ENCODE measurements at places on chromosomes 12 and 14.
A peak's percentile ranks its signal among the peaks of the same experiment; 100 is the strongest.

DNA sequence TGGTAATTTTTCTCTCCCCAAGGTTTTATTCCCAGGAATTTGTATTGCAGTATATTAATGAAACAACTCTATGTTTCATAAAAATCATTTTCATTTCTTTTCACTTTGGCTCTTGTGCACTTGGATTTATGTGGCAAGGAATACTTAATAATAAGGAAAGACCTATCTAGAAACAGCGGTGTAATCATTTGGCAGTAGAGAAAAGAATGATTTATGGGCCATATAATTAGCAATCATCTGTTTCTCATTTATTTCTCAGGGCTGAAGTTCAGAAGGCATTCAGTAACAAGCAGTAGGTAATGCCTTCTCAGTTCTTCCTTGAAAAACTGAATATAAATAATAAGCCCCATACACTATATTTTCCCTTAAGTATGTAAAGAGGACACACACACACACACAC, 172.6 kb downstream of the ANO4 start:
- H3K4me3 ChIP-seq = no peak overlapping the region
- H3K36me3 ChIP-seq = no peaks in the 10 kb centered on the region
- no peaks in the 10 kb centered on the region for H3K4me1 ChIP-seq
- DNase-seq = no peak
- H3K27me3 ChIP-seq = no peaks in the 10 kb centered on the region

- DNase-seq = no peak
- H3K4me3 ChIP-seq = no peak overlapping the region
- H3K4me1 ChIP-seq = no peaks in the 10 kb centered on the region
- H3K27me3 ChIP-seq = no peaks in the 10 kb centered on the region
- no peak overlapping the region for H3K27ac ChIP-seq
Measured at GRCh38 chr12:68356060-68356695, 24.0 kb upstream of the MDM1 start.

DNA sequence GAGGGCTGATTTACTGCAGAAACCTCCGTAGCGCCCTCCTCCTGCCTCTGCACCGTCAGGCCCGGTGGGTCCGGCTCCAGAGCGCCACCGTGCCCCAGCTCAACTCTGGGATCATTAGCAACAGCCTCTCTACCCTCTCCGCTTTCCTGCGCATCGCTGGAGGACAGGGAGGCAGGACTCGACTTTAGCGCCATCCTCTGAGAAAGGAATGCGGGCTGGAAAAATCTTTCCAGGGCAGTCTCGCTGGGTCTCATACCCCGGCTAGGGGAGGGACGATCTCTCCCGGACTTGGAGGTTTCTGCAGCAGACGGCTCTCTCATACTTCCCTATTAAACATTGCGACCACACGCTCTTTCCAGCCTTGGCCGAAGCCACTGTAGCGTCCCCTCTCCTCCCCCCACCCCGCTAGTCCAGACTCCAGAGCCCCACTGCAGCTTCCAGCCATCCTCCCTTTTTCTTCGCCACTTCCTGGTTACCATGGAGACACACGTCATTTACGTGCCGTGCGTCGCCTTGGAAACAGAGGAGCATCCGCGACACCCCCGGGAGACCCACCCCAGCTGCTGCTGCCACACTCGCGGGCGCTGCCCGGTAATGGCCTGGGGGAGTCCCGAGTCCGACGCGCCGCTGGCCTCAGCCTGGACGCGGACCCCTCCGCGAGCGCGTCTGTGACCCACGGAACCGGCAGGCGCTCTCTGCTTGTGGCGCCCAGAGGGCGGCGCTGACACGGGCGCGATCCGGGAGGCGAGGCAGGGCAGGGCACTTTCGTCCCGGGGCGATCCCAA, at the start of gene CCDC184:
CCDC184 (plus strand) TSS at position 554 of the 785 bp plus-strand sequence. CDS start 479 bp downstream, outside the sequence.
- no peaks in the 10 kb centered on the region for H3K36me3 ChIP-seq
- H3K27me3 ChIP-seq = peaks cover 48% of the 10 kb centered on the region
- no peaks in the 10 kb centered on the region for H3K4me1 ChIP-seq
- no peak for DNase-seq

- no peak overlapping the region for H3K27ac ChIP-seq
- H3K36me3 ChIP-seq = no peaks in the 10 kb centered on the region
- H3K27me3 ChIP-seq = peaks cover 3% of the 10 kb centered on the region
- H3K4me3 ChIP-seq = peak overlapping the region; percentile 27
- no peaks in the 10 kb centered on the region for H3K4me1 ChIP-seq
Measured at GRCh38 chr14:76267322-76268046, 108.5 kb upstream of the ESRRB start.

DNA sequence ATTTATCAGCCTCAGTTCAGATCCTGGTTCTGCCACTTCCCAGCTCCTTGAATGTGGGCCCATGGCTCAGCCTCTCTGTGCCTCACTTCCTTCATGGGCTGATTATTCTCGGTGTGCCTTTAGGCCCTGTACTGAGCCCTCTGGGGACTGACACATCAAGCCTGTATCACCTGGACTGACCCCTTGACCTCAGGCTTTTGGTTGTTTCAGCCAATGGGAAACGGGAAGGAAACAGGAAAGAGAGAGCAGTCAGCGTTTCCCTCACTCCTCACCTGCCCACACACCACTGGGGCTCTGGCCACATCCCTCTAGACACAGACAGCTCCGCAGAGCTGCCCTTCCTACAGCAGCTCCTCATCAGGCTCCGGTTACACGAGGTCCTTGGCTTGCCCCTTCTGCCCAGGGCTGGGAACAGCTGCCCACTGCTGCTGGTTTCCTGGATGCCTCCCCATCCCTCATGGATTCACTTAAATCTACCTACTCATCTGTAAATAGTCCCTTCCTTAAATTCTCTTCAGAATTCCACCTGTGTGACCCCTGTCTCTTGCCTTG, 37.0 kb upstream of the ITPR2 start:
- no peak for DNase-seq
- H3K4me1 ChIP-seq = peaks cover 5% of the 10 kb centered on the region
- H3K27ac ChIP-seq = peak overlapping the region; percentile 29
- no peak overlapping the region for H3K4me3 ChIP-seq
- H3K36me3 ChIP-seq = no peaks in the 10 kb centered on the region

- no peaks in the 10 kb centered on the region for H3K4me1 ChIP-seq
- H3K27me3 ChIP-seq = peaks cover 34% of the 10 kb centered on the region
- no peak overlapping the region for H3K27ac ChIP-seq
- H3K4me3 ChIP-seq = no peak overlapping the region
- DNase-seq = no peak
- no peaks in the 10 kb centered on the region for H3K36me3 ChIP-seq
Measured at GRCh38 chr14:47392326-47392725, 283.1 kb downstream of the MDGA2 start.

- H3K27ac ChIP-seq = no peak overlapping the region
- H3K36me3 ChIP-seq = no peaks in the 10 kb centered on the region
- H3K4me1 ChIP-seq = peaks cover 8% of the 10 kb centered on the region
- H3K4me3 ChIP-seq = no peak overlapping the region
- DNase-seq = no peak
Measured at GRCh38 chr12:13189264-13189663, 7.3 kb upstream of the EMP1 start.

- no peaks in the 10 kb centered on the region for H3K27me3 ChIP-seq
- no peak for DNase-seq
- H3K27ac ChIP-seq = peak overlapping the region; percentile 58
- H3K4me1 ChIP-seq = peaks cover 24% of the 10 kb centered on the region
Measured at GRCh38 chr12:42473561-42473960, 116.0 kb downstream of the PRICKLE1 start.

GRCh38 chr12:93530358-93530757, 42.1 kb upstream of the SOCS2 start:
- peaks cover 8% of the 10 kb centered on the region for H3K4me1 ChIP-seq
- no peak for DNase-seq
- no peak overlapping the region for H3K4me3 ChIP-seq
- H3K27ac ChIP-seq = no peak overlapping the region

- no peak overlapping the region for H3K27ac ChIP-seq
- DNase-seq = no peak
- peaks cover 25% of the 10 kb centered on the region for H3K36me3 ChIP-seq
- no peaks in the 10 kb centered on the region for H3K27me3 ChIP-seq
Measured at GRCh38 chr14:55317542-55318306, 46.5 kb downstream of the FBXO34 start.

DNA sequence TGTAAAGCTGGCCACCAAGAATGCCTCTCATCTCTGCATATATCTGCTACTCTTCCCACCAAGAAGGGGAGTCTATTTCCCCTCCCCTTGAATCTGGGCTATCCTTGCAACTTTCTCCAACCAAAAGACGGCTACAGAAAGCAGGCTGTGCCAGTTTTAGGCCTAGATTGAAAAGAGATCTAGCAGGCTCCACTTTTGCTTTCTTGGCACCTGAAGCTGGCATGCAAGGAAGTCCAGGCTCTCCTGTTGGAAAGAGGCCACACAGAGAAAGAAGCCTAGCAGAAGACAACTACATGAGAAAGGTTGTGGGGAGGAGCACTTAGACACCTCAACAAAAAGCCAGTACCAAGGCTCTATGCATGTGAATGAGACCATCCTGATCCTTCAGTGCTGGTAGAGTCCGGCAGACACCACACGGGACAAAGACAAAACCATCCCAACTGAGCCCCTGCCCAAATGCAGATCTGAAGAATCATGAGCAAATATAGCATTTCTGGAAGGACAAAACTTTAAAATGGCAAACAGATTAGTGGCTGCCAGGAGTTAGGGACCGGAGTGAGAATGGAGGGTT, 68.0 kb downstream of the SPPL3 start:
- no peak for DNase-seq
- no peaks in the 10 kb centered on the region for H3K36me3 ChIP-seq
- peaks cover 18% of the 10 kb centered on the region for H3K4me1 ChIP-seq
- no peak overlapping the region for H3K27ac ChIP-seq
- H3K4me3 ChIP-seq = no peak overlapping the region

GRCh38 chr14:84208451-84208850, 1321.5 kb upstream of the FLRT2 start:
- no peak overlapping the region for H3K27ac ChIP-seq
- H3K4me1 ChIP-seq = no peaks in the 10 kb centered on the region
- H3K4me3 ChIP-seq = no peak overlapping the region
- no peak for DNase-seq
- no peaks in the 10 kb centered on the region for H3K36me3 ChIP-seq

GRCh38 chr12:66206141-66206540, 17.1 kb downstream of the IRAK3 start:
- no peak for DNase-seq
- H3K27me3 ChIP-seq = no peaks in the 10 kb centered on the region
- H3K4me1 ChIP-seq = no peaks in the 10 kb centered on the region

GRCh38 chr12:11540156-11540555, 109.3 kb upstream of the ETV6 start:
- DNase-seq = no peak
- H3K27me3 ChIP-seq = no peaks in the 10 kb centered on the region
- H3K4me1 ChIP-seq = no peaks in the 10 kb centered on the region
- H3K27ac ChIP-seq = no peak overlapping the region
- no peaks in the 10 kb centered on the region for H3K36me3 ChIP-seq

DNA sequence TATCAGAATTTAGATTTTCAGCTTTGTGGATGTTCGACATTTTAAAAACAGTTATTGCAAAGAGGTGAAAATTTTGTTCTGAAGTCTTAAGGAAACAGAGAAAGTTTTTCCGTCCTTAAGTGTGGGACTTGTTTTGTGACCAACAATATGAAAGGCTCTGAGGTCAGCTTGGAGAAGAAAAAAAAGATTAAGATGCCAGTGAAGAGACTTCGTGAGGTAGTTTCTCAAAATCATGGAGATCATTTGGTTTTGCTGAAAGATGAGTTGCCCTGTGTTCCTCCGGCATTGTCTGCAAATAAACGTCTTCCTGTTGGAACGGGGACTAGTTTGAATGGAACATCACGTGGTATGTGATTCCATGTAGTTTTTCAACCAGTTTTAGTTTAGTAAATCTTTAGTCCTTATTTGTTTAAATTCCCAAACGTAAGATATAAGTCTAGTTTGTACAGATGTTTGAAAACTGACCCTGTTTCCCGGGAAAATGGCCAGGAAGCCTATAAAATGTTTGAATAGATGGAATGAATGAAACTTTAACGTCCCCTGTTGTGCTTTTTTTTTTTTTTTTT, 682 bp downstream of the KIAA0586 start:
- DNase-seq = no peak

All from RWPE2 (cell line).